ENCODE measurements at places on chromosomes 2 and 18.

- DNase-seq: no peak
Observed at GRCh38 chr2:204492417-204492816, 52.9 kb upstream of the PARD3B start.

DNA sequence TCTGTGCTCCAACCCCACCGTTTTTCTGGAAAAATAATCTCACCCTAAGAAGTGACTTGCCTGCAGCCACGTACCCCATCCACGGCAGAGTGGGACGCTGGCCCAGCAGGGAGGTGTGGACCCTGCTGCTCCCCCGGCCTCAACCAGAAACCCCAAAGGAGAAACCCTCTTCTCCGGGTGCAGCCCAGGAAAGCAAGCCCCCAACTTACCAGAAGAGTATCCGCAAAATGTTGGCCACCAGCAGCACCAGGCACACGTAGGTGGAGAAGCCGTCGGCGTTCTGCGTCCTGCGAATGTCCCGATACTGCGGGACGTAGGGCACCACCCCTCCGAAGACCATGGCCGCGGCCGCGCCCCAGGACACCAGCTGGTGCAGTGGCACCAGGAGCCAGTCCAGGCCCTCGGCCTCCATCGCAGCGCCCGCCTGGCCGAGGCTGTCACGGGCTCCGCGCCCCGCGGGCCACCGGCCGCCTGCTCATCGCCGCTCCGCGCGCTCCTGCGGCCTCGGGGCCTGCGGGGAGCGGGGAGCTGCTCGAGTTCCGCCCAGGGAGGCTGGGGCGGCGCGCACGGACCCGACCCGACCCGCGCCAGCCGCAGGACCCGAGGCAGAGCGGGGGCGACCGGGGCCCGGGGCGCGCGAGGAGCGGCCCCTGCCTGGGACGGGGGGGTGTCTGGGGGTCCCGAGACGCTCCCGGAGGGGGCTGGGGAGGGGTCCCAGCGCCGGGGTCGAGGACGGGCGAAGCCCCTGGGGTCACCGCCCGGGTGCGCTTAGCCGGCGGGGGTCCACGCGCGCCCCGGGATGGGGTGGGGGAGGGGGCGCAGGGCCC is 725 bp downstream of the SLC66A2 start:
- no peak for DNase-seq

DNA sequence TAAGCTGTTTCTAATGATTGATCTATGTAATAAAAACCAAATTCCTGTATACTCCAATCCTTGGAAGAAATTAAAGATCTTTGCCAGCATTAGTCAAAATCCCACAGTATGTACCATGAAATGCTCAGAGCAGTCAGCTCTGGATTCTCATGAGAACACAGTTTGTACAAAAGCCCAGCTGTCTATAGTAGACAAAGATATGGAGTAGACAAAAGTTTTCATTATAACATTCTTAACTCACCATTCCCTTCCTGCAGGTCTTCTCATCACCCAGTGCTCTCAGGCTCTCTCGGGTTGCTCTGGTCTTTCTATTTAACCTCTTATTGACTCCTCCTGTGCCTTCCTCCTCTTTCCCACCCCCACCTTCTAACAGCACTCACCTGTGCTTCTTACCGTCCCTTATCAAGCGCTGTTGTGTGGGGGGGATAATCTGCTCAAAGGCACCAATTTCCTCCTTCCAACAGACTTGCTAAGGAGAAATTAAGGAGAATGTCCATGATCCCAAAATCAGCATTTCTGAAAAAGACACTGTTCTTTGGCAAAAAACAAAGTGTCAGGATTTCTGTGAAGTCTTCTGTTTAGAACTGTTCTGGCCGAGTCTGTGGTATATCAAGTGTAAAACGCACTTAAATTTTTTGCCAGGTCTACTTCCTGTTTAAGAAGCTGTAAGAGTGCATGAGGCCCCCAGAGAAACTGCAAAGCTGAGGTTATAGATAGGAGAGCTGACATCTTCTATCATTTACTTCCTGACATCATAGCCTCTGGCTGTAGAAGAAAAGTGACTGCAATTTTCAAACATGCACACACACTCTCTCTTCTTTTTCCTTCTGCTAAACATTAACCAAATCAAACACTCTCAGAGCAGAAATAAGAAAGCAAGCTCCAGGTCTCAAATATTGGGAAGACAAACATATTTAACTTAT is 144.1 kb downstream of the EVA1A start:
- DNase-seq: no peak

- no peak for DNase-seq
Observed at GRCh38 chr2:143732871-143733270, 603.7 kb downstream of the ARHGAP15 start.

- no peak for DNase-seq
Observed at GRCh38 chr2:106686814-106687213, 199.2 kb downstream of the ST6GAL2 start.

DNA sequence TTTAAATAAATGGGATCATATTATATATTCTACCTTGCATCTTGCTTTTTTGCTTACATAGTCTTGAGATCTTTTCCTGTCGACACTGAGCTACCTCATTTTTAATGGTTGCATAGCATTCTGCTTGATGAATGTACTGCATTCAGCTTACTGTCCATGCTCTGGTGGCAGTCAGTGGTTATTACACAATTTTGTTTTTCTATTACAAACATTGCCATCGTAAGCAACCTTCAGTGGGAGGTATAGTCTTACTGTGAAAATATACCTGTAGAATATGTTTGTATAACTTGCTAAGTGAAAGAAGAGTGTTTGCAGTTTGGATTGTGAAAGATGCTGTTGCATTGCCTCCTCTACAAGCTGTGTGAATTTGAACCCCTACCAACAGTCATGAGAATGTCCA is 43.4 kb downstream of the UBXN4 start:
- no peak for DNase-seq

DNA sequence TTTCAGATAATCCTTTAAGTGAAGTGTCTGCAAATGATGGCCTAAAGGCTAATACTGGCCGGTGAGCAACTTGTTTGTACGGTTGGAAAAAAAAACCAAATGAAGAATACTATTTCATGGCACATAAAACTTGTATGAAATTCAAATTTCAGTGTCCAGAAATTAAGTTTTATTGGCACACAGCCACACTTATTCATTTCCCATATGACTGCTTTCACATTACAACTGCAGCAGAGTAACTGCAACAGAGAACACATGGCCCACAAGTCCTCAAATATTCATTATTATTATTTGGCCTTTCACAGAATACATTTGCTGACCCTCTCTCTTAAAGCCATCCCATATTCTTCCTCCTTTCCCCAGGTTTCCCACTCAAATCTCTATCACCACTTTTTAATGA is 1268.6 kb downstream of the LRP1B start:
- DNase-seq: no peak

DNA sequence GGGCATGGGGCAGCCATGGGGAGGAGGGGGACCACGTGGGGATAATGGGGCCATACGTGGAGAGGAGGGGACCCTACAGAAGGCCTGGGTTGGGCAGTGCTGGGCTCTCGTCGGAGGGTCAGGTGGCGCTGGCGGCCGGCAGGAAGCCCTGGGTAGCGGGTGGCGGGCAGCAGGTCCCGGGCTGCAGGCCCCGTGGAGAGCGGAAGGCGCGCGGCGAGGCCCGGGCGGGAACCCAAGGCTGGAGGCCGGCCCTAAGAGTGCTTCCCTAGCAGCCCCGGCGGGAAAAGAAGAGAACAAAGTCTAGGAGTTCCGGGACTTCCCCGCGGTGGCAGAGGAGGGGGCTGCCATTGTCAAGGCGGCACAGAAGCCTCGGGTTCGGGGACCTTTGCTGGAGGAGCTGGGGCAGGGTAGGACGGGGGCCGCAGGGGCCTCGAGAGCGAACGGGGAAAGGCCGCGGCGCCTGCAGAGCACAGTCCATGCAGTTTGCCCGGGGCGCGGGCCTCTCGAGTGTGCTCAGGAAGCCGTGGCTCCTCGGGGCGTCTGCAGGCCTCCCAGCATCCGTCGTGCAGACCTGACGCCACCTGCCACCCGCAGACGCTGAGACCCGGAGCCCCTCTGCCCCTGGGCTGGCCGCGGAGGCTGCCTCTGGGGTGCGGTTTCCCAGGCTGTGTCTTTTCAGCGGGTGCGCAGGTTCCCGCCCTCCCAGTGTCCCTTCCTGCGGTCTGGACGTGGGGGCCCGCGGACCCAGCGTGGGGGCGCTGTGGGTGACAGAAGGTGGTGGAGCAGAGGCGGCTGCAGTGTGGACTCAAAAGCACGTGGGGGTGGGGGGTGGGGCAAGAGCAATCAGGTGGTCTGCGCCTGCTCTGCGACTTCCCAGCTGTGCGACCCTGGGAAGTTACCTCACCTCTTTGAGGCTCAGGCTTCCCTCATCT is 19.4 kb upstream of the NCL start:
- DNase-seq: peak; percentile 39

DNA sequence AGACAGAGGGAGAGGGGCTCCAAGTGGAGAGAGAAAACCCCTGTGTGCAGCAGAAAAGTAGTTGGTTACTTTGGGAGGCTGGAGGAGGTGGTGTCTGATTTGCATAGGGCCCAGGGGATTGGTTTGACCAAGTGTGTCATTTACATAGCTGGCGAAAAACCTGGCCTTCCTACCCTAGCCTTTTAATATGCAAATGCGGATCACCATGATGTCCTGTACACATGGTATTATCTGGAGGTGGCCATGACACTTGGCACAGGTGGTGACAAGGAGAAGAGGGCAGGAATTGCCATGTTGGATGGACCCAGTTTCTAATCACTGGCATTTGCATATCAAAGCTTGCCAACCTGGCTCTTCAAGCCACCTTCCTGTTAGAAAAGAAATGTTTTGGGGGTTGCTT is 120.8 kb upstream of the CHAC2 start:
- DNase-seq: no peak

DNA sequence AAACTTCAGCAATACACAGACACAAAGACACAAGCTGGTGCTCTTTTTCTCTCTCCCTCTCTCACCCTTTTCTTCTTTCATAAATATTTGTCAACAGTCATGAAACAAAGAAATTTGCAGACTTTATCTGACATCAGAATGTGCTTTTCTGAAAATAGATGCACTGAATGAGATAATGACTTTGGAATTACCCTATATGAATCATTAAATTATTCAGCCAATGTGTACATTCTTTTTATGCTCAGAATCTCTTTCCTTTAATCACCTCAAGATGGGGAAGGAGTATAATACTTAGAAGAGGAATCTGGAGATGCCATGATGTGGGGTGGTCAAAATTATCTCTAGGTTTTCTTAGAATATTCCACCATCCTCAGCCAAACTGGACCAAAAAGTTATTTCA is 289.9 kb downstream of the LRRTM1 start:
- no peak for DNase-seq

DNA sequence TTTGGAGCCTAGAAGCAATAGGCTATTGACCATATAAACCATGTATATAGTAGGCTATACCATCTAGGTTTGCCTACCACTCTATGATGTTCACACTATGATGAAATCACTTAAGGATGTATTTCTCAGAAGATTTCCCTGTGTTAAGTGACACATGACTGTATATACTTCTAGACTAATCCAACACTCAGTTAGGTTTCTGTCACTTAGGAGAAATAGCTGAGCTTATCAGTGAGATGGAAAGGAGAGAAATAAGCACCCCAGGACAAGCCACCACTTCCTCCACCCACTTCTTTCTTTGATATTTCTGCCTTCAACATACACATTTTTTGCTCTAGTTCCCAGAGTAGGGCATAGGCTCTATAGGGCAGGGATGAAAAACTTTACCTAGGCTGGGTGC is 7.8 kb downstream of the PECR start:
- DNase-seq: no peak

GRCh38 chr18:58520969-58521368 is 107.9 kb downstream of the ALPK2 start:
- DNase-seq: no peak

- peak; percentile 13 for DNase-seq
Observed at GRCh38 chr2:171655586-171655985, 31.7 kb upstream of the DYNC1I2 start.

DNA sequence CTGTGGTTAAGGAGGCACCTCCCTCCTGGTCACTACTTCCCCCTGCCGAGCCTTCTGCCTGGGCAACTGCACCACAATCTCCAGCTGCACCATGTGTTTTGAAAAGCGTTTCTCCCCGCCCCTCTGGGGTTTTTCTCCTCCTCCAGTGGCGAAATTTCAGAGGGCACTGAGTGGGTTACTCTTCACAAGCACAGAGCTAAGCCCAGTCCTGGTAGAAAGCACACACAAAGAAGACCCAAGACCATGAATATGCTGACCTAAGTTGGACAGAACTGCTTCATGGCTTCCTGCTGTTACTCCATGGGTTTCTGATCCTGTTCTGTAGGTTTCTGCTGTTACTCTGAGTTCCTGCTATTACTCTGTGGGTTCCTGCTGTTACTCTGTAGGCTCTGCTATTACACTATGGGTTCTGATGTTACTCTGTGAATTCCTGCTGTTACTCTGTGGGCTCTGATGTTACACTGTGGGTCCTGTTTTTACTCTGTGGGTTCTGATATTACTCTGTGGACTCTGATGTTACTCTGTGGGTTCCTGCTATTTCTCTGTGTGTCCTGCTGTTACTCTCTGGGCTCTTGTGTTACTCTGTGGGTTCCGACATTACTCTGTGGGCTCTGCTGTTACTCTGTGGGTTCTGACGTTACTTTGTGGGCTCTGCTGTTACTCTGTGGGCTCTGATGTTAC is 216.6 kb downstream of the RTP5 start:
- DNase-seq: peak; percentile 64

DNA sequence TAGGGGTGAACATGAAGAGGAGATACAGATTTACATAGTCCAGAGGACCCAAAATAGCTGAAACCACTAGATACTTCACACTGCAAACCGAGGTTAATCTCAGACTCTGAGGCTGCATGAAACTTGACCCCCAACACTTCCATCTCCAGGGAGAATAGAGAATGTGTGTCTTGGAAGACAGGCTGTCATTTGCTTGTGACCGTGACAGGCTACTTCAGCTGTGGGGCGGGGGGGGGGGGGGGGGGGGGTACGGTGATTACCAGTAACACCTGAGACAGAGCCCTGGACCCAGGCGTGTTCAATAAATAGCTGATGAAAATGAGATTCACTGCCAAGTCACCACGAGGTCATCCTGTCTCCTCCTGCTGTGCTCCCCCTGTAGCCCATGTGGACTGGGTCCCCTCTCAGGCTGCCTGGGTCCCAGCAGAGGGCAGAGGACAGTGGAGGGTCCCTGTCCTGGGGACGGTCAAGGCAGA is 5.7 kb upstream of the KLHL29 start:
- no peak for DNase-seq

- DNase-seq: no peak
Observed at GRCh38 chr2:216735086-216735485, 39.7 kb upstream of the IGFBP5 start.

DNA sequence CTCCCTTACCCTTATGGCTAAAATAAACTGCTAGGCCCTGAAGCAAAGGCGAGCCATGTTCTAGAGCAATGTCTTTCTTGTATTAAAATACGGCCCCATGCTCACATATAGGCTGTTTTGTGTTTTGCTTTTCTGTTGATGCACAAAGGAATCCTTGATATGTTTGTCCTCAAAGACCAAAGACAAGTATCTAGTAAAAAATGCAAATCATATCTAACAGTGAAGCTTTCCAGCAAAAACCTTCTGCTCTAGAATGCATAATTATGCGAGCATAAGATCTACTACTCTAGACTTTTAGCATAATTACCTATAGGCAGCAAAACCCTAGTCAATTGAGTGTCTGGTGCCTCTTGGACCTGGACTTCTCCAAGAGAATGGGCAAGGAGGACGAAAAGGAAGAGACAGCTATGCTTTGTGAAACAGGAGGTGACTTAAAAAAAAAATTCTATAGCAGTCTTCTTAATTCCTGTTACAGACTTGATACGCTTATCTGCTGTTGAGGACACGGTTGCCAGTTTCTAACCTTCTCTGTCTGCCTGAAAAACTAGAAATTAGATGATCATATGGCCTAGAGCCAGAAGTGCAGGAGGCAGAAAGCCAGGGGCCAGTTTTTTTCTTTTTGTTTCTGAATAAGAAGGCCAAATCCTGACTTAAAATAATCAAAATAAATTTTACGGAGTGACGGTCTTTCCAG is 1.5 kb upstream of the AMMECR1L start:
- DNase-seq: no peak

- no peak for DNase-seq
Observed at GRCh38 chr2:218271487-218271797, 1.1 kb downstream of the PNKD start.

Data from MM.1S (cell line).